ENCODE measurements at places on chromosomes 11 and 22.

- no peak for DNase-seq
These were observed 20.6 kb downstream of the STARD10 start for GRCh38 chr11:72773291-72773690.

DNA sequence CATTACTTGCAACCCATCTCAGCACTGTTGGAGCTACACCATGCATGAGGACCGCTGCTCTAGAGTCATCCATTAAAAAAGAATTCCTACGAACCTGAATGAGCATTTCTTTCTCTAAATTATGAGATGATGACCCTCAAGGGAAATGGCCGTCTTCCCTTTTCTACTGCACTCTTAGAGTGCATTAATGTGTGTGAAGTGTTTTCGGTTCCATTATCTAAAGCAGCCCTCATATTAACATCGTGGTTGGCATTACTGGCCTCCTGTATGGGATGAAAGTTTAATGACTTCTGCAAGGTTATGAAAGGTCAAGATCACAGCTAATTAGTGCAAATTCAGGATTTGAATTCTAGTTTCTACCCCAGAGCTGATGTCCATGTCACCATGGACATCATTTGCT, 16.7 kb downstream of the CD44 start:
- DNase-seq = no peak

- DNase-seq = no peak
These were observed 12.9 kb downstream of the OR10A6 start for GRCh38 chr11:7918141-7918540.

- no peak for DNase-seq
These were observed 133.5 kb downstream of the RBFOX2 start for GRCh38 chr22:35894937-35895708.

DNA sequence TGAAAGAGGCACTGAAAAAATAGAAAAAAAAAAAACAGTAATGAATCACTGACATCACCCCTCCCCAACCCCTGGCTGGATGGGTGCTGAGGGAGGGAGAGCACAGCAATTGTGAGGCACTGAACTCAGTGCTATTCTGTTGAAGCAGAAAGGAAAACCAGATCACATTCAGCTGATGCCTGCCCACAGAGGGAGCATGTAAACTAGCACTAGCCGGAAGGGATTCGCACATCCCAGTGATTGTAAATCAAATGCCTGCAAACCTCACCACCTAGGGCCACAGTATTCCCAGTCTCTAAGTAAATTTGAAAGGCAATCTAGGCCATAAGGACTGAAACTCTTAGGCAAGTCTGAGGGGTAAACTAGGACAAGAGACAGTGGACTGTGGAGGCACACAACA, 772.0 kb upstream of the CCDC179 start:
- no peak for DNase-seq

DNA sequence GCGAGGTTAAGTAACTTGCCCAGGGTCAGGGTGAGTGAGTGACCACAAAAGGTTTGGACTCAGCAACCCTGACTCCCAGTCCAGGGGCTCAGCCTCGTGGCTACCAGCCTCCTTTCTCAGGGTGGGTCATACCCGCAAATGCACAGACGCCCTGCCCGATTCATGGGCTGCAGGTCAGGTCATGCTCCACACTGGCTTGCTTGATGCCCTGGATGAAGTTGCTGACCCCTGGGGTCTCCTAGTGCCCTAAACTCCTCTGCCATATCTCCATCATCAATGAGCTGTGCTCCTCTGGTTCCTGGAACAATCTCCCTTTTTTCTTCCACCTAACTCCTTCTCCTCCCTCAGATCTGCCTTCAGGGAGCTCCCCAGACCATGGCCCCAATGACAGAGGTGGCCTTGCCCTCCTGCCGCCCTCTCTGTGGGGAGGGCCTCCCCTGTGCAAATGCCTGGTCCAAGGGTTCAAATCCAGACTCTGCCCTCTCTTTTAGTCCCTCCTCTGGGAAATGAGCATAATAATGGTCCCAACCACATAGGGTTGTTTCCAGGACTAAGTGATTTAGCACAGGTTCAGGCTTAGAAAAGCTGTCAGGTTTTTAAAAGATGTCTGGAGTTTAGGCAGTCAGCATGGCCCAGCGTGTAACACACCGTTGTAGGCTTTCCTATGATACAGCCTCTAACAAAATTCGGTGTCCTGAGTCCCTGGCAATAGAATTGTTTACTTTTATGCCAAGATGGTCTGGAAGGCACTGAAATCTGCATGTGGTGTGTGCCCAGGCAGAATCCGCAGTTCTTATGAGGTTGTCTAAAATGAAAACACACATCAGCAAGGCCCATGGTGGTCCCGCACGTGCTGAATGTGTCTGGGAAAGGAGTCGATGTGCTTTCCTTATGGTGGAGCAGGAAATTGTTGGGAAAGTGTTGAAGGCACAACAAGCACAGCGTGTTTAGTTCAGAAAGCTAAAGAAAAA, 63.6 kb downstream of the CD82 start:
- DNase-seq = no peak

GRCh38 chr22:26756675-26757293, 99.4 kb downstream of the MIAT start:
- DNase-seq = no peak

DNA sequence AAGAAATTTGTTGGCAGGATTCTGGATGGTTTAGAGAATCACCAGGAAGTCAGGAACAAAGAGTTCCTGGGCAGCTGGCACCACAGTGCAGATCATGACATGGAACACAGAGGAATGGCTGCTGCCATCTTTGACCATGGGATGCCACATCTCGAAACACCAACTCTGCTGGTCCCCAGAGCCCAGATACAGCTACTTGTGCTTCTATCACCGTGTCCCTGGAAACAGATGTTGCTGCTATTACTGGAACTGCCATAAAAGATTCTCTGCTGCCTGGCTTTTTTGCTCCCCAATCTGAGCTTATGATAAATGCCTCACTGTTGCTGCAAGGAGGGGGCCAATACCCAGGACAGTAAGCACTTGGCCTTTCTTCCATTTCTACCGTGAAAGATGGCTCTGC, 185.2 kb downstream of the CSNK2A3 start:
- DNase-seq = no peak

GRCh38 chr11:5626196-5626595, 1.4 kb downstream of the TRIM34 start:
- no peak for DNase-seq

- DNase-seq = no peak
These were observed 9.0 kb downstream of the INCENP start for GRCh38 chr11:62132689-62133293.

DNA sequence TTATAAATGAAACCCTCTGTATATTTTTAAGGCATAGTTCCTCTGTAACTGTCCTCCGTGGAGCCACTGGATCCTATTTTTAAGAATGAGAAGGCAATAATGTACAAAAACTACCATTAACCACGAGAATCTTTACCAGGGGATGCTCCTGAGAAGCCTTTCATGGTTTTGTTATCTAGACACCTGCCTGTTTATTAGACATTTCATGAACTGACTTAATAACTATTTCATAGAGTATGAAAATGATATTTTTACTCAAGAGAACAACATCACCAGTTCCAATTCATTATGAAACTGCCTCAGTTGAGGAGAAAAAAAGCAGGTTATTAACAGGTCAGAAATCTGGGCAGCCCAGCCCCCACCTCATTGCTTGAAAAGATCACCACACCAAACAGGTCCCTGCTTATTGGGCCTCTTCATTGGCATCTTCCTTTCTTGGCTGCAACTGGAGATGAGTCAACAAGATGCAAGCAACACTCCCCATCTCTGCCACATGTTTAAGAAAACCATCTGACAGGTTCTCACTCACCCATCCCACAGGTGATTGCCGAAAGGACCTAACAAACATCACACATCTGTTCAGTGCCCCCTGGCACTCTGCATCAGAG, 27.8 kb downstream of the ETS1 start:
- DNase-seq = no peak

DNA sequence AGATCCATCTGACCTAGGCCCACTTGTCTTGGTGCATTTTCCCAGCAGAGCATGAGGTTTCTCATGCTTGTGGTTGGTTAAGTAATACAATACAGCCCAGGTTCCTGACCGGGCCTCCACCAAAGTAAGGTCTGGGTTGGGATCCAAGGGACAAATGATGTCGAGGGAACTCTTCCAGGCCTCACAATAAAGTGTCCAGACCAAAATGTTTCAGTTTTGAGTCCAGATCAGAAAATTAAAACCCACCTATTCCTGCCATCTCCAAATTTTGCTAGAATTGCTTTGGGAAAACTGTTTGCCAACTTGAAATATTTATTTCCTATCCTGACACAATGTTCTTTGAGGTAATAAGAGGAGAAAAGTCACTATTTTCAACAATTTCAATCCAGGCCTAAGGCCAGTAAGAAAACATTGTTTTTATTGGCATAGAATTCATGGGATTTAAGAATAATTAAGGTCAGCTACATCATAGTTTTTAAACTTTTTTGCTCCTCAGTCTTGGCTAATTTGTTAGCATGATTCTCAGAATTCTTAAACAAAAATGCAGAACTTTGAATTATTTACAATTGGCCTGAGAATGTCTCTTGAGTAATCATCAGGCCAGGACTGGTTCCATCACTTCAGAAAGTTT, 51.4 kb downstream of the ME3 start:
- no peak for DNase-seq

DNA sequence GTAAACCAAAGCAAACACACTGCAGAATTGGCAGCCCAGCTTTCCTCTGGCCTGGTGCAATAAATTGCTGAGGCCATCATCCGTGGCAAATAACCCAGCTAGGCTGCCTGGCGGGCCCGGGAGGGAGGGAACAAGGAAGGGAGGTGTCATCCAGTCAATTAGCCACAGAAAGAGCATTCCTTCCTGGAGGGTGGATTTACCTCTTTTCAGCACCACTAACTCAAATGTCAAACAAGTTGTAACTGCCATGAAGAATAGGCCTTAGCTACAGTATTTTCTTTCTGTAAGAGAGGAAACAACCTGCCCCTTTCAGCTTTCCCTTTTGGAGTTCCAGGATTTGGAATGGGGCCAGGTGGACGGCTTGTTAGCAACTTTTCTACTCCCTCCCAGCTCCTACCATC, 163.8 kb upstream of the BDNF start:
- no peak for DNase-seq

DNA sequence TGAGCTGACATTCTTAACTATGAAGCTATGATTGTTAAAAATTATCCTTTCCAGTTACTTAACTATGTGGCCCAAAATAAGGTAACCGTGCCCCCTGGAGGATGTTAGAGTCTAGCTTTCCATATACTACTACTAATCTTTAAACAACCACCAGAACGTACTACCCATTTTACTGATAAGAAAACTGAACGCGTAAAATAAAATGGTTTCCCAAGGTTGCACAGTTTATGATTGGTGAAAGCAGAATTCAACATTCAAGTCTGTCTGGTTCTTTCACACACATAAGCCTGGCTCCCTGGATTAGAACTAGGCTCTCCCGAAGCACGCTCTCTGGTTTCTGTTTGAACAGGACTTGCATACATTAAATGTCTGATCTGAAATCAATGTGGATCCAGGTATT, 437.8 kb upstream of the CCDC90B start:
- DNase-seq = peak; percentile 23

- no peak for DNase-seq
These were observed 30.3 kb upstream of the FBLN1 start for GRCh38 chr22:45472426-45472825.

DNA sequence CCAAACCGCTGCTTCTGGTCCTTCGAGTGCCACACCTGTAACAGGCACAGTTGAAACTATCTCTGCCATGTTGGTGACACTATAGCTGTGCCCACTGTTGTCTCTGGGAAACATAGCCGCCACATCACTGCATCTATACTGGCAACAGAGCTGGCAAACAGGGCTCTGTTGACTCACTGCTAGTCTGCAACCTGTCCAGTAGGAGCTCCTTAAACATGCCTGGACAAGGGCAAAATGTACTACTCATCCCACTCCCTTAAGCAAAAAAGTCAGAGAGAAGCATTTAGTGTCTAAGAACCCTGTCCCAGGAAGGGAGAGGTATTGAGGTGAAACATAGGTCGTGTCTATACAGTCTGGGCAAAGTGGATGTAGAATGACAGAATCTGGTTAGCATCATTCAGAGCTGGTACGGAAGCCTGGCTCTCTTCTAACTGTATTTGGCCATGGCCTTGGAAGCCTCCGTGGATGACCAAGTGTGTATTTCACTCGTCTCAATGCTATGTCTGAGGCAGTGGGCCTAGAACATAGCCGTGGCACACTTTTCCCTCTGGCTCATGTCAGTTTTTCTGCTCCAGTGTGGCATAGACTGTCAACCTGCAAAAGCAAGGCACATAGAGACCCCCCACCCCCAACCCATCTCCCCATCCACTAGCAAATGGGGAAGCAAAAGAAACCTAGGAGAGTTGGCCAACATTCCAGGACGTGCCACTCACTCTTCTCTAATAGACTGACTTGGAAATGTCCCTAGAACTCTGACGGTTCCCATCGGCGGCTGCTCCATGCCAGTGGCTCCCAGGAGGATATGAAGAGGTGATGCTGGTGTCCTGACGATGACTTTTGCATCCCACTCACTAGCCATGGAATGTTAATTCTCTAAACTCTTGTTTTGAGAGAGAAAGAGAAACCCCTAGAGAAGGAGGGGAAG, 21.4 kb upstream of the PISD start:
- no peak for DNase-seq

DNA sequence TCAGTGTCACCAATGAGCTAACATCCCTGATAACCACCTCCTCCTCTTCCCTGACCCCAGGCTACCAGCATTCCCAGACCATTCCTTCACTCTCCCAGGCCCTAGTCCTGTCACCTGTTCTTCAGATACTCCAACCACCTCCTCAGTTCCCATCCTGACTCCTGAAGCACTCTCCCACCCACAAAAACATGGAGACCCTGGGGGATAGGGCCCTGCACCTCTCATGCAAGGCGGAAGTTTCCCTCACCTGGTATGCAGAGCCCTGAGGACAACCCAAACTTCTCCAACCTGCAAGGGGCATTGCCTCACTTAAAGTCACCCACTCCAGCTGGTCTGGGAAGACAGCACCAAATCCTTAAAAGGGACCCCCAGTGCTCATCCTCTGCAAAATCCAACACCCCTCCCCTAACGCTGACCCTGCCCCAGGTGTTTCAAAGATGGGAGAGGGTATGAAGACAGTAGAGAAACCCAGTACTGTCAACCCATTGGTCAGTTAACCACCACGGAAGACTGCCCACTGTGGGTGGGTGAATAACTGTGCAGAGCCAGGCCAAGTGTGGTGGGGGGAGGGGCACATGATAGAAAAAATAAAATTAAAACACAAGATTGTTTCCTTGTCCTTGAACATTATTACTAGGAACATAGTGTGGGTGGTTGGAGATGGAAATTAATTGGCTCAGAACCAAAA, 1.4 kb downstream of the TNKS1BP1 start:
- no peak for DNase-seq

GRCh38 chr11:34859496-34859895, 56.7 kb downstream of the APIP start:
- DNase-seq = no peak

DNA sequence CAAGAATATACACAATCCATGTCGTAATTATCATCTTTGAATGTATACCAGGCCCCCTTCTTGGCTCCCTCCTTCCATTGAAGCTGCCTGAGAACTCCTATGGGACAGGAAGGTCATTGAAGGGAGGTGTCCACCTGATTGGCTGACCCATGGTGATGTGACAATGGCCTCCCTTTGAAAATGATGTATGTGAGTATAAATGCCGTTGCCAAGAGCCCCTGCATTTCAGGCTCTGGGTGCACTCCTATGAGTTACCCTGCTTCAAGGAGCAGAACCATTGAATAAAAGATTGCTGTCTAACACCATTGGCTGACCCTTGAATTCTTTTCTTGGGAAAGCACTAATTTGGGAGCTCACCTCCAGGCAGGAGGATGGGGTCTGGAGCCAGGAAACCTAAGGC, at the start of gene SPATA19:
SPATA19 (minus strand) TSS at position 101 of the 400 bp plus-strand sequence; CDS start at position 34, 67 bp downstream.
- no peak for DNase-seq

- DNase-seq = no peak
These were observed 36.8 kb upstream of the ZBED5 start for GRCh38 chr11:10894666-10895065.

GRCh38 chr22:32052936-32053791, 10.1 kb downstream of the SLC5A1 start:
- no peak for DNase-seq
